Activated CD4-positive, alpha-beta T cell treated with anti-CD3 and anti-CD28 coated beads for 4 hours (primary cell): ENCODE measurements at places on chromosomes 4 and X.
A peak's percentile ranks its signal among the peaks of the same experiment; 100 is the strongest.

GRCh38 chrX:78182881-78183280, 43.4 kb upstream of the TAF9B start:
- DNase-seq = no peak

GRCh38 chrX:21932292-21933002, 8.1 kb upstream of the SMS start:
- DNase-seq = no peak

- no peak for DNase-seq
These were observed 62.8 kb downstream of the FGF16 start for GRCh38 chrX:77510007-77510406.

- DNase-seq = peak; percentile 19
These were observed 488 bp downstream of the NAP1L5 start for GRCh38 chr4:88697141-88697540.

GRCh38 chr4:184150102-184150839, 67.4 kb downstream of the ENPP6 start:
- DNase-seq = no peak

- DNase-seq = no peak
These were observed 89.2 kb downstream of the NHS start for GRCh38 chrX:17464194-17464593.

DNA sequence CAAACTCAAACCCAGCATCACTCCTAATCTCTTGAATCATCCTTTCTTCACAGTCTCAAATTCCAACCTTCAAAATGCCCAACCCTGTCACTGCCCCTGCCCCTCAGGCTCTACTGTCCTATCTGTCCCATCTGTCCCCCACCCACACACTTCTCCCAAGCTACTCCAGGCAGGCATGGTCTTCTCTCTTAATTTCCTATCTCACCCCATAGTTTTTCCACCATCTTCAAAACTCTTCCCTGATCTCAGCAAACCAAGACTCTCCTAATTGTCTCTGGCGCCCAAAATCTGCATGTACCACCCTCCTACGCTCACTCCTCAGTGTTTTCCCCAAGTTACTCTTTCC, 644 bp downstream of the LAMP2 start:
- no peak for DNase-seq

DNA sequence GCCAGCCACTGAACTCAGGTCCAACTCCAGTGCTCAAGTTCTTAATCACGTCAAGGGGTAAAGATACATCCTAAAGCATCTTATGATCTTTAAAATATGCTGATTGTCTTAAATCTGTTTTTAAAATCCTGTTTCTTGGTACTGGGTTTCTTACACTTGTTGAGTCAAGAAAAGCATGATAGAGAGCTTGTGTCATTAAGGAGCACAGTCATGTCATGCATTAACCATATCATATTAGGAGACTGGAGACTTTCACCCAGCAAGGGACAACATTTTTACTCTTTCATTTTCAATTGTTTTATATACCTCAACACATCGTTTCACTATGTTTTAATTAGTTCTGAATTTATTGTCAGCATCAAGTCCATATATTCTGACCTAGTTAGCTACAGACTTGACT, 41.5 kb downstream of the BCLAF3 start:
- no peak for DNase-seq

- DNase-seq = no peak
These were observed 934 bp upstream of the SEC31A start for GRCh38 chr4:82891707-82892466.

- no peak for DNase-seq
These were observed 13.1 kb upstream of the CCKAR start for GRCh38 chr4:26503427-26503826.

- DNase-seq = no peak
These were observed 836 bp downstream of the PRRG1 start for GRCh38 chrX:37350034-37350365.

DNA sequence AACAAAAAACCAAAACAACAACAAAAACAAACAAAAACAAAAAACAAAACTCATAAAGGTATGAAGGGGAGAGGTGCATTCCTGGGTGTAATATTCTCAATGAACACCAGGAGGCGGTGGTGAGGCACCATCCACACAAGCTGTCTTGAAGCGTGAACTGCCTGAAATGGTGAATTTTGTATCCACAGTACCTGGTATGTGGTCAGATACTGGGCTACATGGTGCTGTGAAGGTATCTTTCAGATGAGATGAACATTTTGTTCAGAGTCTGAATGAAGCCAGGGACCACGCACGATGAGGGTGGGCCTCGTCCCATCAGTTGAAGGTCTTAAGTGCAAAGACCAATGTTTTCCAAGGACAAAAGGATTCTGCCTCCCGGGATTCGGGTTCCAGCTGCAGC, 58.5 kb downstream of the ASMT start:
- DNase-seq = no peak

GRCh38 chrX:84064164-84064563, 123.8 kb downstream of the RPS6KA6 start:
- DNase-seq = no peak

DNA sequence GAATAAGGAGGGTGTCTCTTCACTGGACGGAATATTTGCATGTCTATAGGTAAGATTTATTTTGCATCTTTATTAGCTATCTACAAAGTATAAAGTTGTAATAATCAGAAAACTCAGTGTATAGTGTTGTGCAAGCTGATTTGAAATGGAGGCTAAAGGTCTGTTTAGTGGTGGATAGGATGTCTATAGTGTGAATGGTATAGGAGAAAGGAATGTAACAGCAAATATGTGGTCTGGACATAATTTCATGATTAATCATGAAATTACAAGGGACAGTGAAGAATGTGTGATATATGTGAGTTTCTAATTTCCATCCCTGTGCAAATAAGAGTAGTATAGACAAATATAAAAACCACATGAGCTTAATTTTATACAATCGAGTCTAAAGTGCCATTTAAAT, 79.3 kb upstream of the CAMK2D start:
- DNase-seq = no peak

GRCh38 chrX:46653482-46653881, 79.9 kb downstream of the CHST7 start:
- no peak for DNase-seq

GRCh38 chr4:1683261-1683735, 815 bp downstream of the FAM53A start:
- no peak for DNase-seq

DNA sequence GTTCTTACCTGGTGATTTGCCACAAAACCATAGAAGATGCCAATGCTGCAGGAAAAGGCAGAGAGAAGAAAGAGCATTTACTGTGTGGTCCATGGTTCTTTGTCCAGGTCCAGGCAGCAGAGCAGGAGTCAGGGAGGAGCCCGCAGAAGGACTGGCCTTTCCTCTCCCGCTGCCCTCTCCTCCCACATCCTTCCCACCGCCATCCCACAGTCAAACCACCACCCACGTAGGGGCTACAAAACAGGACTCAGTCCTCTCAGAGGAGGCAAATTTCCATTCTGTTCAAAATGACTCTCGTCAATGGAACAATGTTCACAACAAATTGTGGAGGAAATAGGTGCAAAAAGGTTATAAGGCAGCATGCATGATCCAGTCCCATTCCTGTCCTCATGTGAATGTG, 58.6 kb downstream of the PROM1 start:
- no peak for DNase-seq

DNA sequence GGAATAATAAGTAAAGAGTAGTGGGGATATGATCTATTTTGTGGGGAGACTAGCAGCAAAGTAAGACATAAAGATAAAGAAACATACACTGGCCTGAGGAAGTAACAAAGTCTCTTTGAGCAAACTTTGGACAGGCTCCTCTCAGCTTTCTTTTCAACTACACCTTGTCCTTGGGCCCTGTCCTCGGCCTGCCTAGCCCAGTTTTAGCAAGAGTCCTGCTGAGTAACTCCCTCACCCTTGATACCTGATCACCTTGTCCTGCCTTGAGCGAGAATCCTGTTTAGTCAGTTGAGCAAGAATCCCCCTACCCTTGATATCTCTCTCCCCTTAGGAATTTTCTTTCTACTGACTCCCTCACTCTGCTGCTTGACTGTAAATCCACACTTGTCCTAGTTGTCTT, 11.5 kb downstream of the HNRNPH2 start:
- DNase-seq = no peak

DNA sequence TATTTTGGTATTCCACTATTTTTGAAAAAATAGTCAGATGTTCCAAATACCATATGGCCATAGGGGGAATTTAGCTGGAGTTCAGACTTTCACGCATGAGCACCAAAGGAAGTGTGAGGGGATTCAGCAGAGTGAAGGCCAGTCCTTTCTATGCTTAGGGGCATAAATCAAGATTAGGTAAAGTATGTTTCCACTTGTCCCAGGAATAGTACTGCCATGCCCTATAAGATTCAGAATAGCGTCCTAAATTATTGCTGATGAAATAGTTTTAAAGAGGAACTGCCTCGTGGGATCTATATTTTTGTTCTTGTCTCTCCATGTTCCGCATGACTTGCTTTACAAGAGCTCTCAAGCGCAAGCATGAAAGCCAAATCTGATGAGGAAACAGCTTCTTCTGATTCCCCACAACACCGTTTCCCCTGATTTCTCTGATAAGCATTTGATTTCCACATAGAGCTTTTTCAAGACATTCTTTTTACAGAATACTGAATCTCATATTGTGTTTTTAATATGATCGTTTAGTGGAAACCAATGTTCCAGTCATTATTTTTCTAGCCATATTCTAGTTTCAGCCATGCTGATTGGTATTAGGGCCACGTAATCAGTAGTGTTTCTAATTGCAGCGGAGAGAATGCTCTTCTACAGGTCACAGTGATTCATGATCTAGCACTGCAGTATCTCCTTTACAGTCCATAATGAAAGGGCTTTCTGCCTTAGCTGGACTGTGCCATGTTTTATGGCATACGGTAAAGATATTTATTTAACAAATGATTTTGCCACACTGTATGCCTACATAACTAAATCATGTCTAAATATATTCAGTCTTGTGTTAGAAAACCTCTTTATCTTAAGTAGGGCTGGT, 492.3 kb downstream of the CENPC start:
- DNase-seq = no peak

DNA sequence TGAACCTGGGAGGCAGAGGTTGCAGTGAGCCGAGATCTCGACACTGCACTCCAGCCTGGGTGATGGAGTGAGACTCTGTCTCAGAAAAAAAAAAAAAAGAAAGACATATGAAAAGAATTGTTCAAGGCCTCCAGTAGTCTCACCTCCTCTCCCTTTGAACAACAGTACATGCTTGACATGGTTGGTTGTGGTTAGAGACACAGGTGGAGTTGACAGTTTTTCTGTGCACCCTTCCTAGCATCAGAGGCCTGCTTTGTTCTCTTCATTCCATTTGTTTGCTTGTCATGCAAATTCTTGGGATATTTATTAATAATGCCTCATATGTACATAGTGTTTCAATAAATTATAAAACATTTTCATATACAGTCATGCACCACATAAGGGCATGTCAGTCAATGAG, 18.3 kb upstream of the PDCL2 start:
- no peak for DNase-seq

- no peak for DNase-seq
These were observed 74.4 kb upstream of the EFNB1 start for GRCh38 chrX:68754406-68754805.

GRCh38 chr4:155742310-155743015, 16.4 kb upstream of the GUCY1B1 start:
- no peak for DNase-seq

DNA sequence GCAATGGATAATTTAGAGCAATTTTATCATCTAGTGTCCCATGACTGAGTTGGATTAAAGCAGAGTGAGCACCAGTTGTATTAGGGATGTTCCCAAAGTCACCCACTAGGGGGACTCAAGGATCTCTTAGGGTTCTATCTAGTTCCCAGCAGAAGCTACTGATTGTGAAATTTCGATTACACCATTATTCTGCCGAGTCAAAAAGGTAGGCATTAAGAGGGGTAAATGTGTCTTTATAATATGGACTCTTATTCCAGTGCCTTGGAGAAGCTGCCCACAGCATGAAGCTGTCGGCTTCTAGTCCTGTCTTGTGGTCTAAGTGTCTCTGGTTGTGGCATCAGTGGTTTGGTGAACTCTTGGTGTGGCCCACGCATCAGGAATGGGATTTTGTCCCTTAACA, 53.3 kb downstream of the RGS12 start:
- peak; percentile 47 for DNase-seq

- no peak for DNase-seq
These were observed 227.6 kb upstream of the MAB21L2 start for GRCh38 chr4:150354214-150354796.

GRCh38 chr4:170272959-170273358, 183.2 kb upstream of the AADAT start:
- DNase-seq = no peak

GRCh38 chrX:123348468-123348867, 164.4 kb downstream of the GRIA3 start:
- DNase-seq = no peak

GRCh38 chrX:65635822-65636221, 31.6 kb upstream of the MSN start:
- no peak for DNase-seq

DNA sequence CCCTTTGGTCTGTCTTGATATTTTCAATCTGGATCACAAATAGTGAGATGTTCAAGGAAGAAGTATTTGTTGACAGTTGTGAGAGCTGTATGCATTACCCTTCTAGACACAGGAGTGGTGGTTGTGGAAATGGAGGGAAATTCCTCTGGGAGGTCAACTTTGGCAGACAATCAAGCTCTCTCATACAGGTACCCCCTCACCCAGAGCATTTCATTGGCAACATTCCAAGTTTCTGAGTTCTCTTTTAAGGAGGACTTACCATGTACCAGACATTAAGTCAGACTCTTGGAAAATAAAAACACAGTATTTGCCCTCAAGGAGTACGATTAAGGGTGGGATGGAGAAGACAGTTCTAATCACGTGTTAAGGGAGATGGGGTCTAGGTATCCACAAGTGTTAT, 45.3 kb downstream of the KLHL15 start:
- no peak for DNase-seq

GRCh38 chrX:70041993-70042392, 7.7 kb downstream of the AWAT2 start:
- no peak for DNase-seq

- DNase-seq = no peak
These were observed 338.4 kb downstream of the NR3C2 start for GRCh38 chr4:148103597-148104355.

DNA sequence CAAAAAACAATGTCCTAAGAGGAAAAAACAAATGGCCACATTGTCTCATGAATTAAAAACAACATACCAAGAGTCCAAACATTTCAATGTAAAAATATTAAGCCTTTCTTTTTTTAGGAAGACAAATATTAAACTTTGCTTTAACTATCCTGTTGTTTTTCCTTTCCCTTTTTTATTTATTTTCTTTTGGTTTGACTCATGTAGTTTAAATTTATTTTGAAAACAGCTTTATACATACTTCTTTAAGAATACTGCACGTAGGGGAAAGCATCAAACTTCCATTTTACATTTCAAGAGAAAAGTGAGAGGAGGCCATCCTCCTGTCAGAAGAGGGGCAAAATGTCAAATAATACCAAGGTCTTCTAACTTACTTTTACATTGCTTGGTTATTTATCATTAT, 8.7 kb downstream of the GAB1 start:
- DNase-seq = no peak

DNA sequence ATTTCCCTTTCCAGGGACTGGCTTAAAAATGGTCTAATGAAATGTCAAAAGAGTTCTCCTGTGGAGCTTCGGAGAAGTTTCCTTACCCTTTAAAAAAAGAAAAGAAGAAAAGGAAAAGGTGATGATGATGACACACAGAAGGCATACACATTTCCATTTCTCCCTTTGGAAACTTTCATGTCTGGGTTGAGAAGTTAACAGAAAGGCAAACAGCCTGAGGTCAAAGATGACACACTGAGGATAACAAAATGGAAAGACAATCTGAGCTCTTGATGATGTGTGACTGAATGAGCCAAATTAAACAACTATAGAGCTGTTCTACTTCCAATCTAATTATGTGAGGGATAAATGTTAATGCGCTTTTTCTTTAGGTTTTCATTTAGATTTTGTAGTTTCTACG, 32.2 kb downstream of the NFXL1 start:
- DNase-seq = no peak
